Mucosa of gallbladder (tissue), 1 donor: ENCODE measurements at places on chromosomes 16 and 17. TPM values are rescaled to one million over a fixed set of nuclear protein-coding genes. Genes with fewer than 3 reads are reported as not detected.

AHSP gene
- not detected for total RNA-seq

DNA sequence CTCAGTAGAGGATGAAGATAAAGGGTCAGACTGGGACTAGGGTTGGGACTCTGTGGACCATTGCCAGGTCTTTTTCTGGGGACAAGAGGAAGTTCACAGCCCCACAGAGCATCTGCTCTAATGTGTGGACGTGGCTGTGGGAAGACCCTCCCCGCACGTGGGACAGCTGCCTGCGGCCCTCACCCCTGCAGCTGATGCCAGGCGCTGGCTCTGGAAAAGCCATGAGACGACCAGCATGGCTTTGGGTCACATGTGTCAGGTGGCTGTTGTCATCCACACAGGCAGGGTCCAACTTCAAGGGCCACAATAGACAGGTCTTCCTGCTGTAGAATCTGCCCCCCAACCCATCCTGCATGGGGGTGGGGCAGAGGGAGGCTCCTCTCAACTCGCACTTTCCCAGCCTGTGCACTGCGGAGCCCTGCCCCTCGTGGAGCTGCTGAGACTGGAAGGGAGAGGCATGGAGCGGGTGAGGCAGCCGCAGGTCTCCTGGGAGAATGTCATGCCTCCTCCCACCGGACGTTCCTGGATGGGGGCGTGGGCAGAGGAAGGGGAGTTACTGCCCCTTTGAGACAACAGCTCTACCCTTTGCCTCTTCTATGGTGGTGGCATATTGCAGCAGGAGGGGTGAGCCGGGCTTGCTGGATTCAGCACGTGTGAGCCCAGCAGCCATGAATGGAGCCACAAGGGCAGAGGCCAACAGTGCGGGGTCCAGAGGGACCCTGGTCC is 53.4 kb downstream of the PIMREG start:
- DNase-seq = no peak

DNA sequence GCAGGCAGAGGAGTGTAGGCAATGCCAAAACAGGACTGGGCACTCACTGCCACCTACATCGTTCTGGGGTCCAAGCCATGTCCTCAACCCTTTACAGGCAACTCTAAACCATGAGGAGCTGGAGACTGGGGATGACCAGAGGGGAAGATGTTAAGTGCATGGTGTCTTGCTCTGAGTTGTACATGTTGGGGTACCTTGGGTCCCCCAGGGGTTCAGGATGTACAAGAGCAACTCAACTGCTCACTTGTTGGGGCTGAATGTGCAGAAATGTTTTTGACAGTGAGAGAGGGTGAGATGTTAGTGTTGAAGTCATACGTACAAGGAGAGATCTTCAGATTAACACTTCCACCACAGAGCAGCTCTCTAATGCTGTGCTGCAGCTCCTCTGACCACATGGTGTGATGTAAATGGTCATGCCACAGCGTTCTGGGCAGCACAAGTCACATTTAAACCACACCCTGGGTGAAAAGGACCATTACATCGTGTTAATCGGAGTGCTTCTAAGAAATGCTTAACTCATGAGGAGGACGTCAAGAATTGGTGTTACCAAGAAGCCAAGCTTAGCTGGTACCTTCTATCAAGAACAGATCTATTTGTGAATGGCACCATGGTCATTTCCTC is 2.4 kb downstream of the CCL18 start:
- no peak for DNase-seq

DNA sequence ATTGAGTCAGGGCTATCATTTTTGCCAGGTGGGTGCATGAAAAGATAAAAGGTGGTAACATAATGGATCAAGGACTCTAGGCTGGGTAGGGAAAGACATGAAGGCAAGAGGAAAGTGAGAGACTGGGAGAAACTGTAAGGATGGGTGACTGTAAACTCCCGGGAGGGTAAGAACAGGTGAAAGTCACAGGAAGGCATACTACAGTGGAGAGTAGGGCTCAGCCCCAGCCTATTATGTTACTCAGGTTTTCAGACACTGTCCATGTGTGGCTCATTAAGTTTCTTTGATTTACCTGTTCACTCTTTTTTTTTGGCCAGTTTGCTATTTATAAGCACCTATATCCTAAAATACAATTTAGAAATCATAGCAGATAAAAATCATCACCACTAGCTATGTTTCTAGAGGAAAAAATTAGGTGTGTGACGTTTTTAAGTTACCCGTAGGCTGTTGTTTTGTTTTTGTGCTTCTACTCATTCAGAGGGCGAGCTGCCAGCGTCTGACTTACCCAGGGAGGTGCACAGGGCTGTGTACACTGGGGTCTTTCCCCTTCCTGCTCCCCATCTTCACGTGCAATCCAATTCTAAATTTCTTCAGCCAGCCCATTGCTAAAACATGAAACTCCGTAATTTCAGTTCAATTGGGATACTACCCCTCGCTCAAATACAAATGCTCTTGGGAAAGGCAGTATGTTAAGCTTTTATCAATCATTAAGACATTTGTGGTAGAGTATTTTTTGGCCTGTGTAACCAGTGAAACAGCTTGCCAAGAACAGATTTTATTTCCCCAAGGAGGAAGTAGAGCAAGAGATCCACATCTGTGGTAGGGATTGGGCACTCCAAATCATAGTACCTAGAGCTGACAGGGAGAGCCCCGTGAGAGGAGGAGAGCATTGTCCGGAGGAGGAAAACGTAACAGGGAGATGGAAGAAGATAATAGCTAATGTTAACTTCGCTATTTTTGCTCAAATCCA is 21.7 kb upstream of the VWA3A start:
- DNase-seq = no peak

- no peak for DNase-seq
Measured at GRCh38 chr16:57446531-57447185, 527 bp downstream of the CIAPIN1 start.

GRCh38 chr16:79943736-79944135 is 343.2 kb upstream of the MAF start:
- DNase-seq = no peak
